ENCODE measurements at places on chromosomes 11 and 22.

GRCh38 chr11:123429913-123430720, at the start of gene GRAMD1B:
Gene GRAMD1B, plus strand, starts transcription at chr11:123430269. Its CDS starts 524 bp downstream, at chr11:123430793.
- no peak for DNase-seq

- DNase-seq: no peak
Observed at GRCh38 chr22:23072077-23072910, 2.0 kb downstream of the GNAZ start.

GRCh38 chr11:92569726-92570125, 345.1 kb downstream of the FAT3 start:
- DNase-seq: no peak

- no peak for DNase-seq
Observed at GRCh38 chr11:100895449-100895848, 208.4 kb downstream of the ARHGAP42 start.

DNA sequence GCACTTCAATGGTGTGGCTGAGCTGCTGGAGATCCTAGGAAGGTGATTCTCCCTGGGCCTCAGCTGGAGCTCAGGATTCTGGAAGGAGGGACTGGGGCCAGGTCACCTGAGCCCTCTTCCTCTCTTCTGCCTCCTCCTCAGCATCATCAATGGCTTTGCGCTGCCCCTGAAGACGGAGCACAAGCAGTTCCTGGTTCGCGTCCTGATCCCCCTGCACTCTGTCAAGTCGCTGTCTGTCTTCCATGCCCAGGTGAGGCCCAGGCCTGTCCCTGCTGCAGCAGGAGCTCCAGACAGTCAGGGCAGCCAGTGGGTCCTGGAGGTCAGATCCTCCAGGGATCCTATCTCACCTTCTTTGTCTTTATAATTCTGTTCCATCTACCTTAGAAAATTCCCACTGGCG, 5.4 kb downstream of the GPHA2 start:
- no peak for DNase-seq

GRCh38 chr11:62359475-62359874, 22.2 kb downstream of the ASRGL1 start:
- DNase-seq: no peak

- no peak for DNase-seq
Observed at GRCh38 chr11:93783765-93784144, 327 bp upstream of the MED17 start.

DNA sequence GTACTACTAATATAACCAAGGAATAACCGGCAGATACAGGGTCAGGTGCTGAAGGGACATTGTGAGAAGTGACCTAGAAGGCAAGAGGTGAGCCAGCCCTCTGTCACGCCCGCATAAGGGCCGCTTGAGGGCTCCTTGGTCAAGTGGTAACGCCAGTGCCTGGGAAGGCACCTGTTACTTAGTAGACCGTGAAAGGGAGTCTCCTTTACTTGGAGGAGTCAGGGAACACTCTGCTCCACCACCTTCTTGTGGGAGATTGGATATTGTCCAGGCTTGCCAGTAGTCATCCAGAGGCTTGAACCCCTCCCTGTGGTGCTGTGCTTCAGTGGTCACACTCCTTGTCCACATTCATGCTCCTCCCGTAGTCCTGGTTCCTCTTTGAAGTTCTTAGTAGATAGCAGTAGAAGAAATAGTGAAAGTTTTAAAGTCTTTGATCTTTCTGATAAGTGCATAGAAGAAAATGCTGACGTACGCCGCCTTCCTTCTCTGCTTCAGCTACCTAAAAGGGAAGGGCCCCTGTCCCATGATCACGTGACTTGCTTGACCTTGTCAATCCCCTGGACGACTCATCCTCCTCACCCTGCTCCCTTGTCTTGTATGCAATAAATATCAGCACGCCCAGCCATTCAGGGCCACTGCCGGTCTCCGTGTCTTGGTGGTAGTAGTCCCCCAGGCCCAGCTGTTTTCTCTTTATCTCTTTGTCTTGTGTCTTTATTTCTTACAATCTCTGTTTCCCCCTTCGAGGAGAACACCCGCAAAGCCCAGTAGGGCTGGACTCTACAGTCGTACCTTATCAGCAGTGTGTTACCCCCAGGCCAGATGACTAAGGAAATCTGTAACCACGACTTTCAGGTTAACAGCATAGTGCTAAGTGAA, 6.1 kb downstream of the NUP50 start:
- DNase-seq: no peak

DNA sequence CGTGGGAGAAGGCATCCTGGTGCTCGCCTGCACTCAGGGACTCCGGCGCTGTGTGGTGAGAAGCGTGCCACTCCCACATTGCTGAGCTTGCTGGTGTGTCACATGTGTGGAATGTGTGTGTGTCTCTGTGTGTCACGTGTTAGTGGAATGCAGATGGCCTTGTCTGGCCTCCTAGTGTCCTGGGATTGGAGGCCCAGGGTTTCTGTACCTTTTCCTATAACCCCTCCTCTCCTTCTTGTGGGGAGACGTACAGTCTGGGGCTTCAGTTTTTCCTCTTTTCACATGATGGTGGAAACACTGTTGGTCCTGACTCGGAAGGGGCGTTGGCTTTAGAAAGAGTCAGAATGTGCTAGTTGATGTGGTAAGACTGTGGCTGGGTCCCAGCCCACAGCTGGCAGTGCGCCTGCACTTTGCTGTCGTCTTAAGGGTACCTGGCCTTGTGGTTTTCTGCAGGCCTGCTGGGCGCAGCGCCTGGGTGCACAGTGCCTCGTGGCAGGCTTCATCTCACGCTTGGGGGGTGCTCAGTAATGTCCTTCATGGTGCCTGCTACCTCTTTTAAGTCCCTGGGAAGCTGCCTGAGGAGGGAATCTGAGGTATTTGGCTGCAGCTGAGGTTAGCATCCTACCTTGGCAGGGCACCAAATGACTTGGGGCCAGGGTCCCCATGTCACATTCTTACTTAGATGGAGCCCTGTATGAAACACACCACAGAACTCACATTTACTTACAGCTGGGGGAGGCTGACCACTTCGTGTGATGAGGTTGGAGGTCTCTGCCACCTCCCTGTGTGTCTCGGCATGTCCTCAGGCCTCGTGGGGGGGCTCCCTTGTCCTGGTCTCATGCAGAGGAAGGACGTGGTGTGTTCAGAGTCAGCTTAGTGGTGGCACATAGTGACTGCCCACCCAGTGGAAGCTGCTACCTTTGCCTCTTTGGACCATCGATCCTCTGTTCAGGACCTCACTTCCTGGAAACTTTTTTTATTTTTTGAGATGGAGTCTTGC, 61.9 kb downstream of the MED15 start:
- DNase-seq: no peak

- DNase-seq: no peak
Observed at GRCh38 chr11:47599902-47600301, 5.7 kb upstream of the C1QTNF4 start.

GRCh38 chr22:44063462-44064371, 39.6 kb downstream of the PARVB start:
- no peak for DNase-seq

DNA sequence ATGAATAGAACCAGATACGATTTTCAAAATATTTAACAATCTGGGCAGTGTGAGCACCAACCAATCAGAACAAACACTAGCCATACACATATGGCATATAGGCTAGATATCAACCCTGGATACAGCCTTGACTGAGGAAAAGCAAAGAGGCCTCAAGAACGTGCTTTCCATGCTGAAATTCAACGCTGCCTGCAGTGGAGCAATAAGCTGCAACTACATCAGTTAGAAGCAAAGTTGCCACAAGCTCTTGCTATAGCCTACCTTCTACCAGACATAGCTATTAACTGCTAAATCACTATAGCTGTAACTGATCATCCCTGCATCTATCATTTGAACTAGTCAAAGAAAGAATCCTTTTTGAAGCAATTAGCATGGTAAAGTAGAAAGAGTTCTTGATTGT, 42.5 kb downstream of the DENND5A start:
- DNase-seq: no peak

GRCh38 chr11:91840640-91841240, 383.9 kb upstream of the FAT3 start:
- no peak for DNase-seq

DNA sequence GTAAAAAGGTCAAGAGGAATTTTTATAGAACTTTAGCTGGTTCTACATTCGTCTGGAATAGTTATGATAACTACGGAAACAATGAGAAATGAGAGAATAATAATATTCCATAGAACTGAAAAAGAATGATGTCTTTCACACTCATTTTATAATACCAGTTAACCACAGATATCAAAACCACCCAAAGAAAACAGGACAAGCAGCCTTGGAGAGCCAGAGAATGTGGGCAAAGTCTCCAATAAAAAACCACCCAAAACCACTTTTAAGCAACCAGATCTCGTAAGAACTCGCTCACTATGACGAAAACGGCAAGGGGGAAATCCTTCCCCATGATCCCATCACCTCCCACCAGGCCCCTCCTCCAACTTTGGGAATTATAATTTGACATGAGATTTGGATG, 60.8 kb downstream of the ARHGAP32 start:
- DNase-seq: no peak

DNA sequence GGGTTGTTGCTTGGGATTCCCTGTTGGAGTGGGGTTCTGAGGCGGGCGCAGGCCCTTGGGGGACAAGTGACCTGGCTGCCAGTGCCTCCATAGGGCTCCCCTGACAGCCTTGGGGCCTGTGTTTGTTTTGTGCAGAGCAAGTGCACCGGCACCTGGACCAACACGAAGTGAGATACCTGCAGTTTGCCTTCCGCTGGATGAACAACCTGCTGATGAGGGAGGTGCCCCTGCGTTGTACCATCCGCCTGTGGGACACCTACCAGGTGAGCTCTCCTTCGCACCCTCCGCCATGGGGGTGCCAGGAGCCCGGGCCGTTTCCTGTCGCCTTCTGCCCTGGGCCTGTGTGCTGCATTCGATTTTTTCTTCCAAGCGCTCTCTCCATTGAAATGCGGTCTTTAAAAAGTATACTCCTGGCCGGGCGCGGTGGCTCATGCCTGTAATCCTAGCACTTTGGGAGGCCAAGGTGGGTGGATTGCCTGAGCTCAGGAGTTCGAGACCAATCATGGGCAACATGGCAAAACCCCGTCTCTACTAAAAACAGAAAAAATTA, 274.6 kb downstream of the TBC1D22A start:
- no peak for DNase-seq

- no peak for DNase-seq
Observed at GRCh38 chr11:114179234-114179941, 116.8 kb upstream of the NNMT start.

- no peak for DNase-seq
Observed at GRCh38 chr11:121460941-121461514, 8.3 kb upstream of the SORL1-AS1 start.

GRCh38 chr11:96708219-96708878, 318.5 kb downstream of the JRKL start:
- DNase-seq: no peak

- DNase-seq: no peak
Observed at GRCh38 chr11:67528376-67528775, 5.1 kb upstream of the CABP2 start.

GRCh38 chr22:41914611-41915034, 251 bp downstream of the SHISA8 start:
- no peak for DNase-seq

- DNase-seq: no peak
Observed at GRCh38 chr11:96307776-96308140, 35.2 kb downstream of the MAML2 start.

GRCh38 chr22:22450343-22450839, 58.2 kb downstream of the ZNF280B start:
- no peak for DNase-seq

DNA sequence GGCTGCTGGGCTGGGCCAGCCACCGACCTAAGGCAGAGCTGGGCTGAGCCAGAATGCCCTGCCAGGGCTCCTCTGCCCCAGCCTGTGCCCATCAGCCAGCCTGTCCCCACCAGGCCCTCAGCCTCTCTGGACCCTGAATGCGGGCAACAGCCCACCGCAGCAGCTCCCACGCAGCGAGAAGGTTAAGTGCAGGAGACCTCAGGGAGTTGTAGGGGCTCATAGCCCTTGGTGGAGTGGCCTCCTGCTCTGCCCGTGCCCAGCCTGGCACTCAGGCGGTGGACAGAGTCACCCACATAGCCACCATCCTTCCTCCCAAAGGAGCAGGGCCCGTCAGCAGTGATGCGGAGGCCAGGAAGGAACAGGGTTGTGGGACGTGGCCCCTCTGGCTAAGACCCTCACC, 19.1 kb downstream of the WNT7B start:
- DNase-seq: no peak

DNA sequence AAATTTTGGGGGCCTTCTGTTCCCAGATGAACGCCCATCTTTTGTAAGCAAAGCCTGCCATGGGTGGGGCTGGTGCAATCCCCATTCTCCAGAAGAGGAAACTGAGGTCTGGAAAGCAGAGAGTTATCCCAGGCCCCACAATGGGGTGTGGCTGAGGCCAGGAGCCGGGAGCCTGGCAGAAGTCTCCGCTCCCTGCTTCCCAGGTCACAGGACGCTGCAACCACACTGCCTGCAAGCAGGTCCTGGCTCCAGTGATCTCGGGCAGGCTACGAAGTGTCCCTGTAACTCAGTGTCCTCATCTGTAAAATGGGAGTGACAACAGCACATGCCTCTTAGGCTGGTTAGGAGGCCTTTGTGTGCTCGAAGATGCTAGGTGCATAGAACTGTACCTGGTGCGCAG, 1.7 kb downstream of the PLCB3 start:
- no peak for DNase-seq

GRCh38 chr11:130831506-130831905, 84.8 kb downstream of the SNX19 start:
- DNase-seq: no peak

DNA sequence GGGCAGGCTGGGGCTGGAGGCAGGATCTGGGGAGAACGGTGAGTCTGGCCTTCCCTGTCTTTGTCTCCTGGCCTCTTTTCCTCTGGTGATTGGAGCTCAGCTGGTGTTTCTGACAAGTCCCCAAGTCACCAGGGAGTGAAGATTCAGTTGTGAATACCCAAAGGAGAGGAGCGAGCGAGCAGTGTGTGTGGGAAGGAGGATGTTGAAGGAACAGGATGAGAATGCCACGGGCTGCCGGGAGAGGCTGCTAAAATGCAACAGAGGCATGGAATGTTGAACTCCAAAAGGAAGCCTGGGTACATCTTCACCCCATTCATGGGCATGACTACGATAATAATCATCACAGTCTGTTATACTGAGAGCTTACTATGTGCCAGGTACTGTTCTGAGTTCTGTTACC, 163.3 kb downstream of the CEP164 start:
- no peak for DNase-seq

DNA sequence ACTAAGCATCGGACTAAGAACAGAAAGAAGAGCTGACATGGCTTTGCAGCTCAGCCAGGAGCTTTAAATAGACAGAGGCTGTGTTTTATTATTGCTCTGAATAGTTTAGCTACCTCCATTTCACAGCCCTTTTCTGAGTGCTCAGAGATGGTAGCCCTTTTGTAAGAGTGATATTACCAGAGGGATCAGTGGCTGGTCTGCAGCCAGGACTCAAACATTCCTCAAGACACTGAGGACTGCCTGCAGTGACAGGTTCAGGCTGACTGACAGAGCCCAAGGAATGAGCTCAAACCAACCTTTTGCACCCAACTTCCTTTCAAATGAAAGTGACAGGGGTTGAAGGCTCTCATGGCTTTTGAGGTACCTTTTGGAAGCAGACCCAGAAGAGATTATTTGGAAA, 189.0 kb downstream of the DDX10 start:
- no peak for DNase-seq

DNA sequence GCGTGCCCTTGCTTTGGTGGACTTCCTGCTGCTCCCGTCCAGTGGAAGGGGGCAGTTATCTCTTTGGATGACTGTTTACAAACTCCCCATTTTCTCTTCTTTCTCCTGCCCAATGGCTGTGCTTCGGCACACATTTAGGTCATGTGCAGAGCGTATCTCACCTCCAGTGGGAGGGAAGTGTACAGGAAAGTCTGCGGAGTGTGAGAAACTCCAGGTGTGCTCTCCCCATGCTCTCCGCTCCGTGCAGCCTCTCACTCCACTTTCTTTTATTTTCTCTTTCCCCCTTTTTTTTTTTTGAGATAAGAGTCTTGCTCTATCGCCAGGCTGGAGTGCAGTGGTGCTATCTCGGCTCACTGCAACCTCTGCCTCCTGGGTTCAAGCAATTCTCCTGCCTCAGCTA, 11.9 kb upstream of the TEF start:
- DNase-seq: no peak

Data from NCI-H2081 treated with DMSO at 0.1 percent for 48 hours (cell line).